EL (cell line): ENCODE measurements at places on chromosomes 7 and 10.
A peak's percentile ranks its signal among the peaks of the same experiment; 100 is the strongest.

- no peak for DNase-seq
Observed at GRCh38 chr10:89245802-89246201, 5.8 kb downstream of the LIPA start.

DNA sequence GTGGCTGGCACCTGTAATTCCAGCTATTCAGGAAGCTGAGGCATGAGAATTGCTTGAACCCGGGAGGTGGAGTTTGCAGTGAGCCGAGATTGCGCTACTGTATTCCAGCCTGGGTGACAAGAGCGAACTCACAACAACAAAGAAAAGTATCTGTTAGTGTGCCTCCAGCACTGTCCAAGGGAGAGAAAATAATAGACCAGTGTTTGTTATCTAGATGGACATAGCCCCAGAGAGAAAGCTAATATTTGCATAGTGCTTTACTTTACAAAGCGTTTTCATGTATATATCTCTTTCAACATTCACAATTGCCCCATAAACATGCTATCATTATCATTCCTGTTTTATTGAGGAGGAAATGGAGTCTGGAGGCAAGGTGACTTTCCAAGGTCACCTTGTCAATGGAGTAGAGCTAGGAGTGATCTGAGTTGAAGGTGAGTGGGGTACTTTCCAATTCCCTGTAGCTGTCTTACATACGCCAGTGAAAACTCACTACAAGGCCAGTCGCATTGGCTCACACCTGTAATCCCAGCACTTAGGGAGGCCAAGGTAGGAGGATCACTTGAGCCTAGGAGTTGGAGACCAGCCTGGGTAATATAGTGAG is 49.7 kb upstream of the KIF5B start:
- DNase-seq: no peak

- no peak for DNase-seq
Observed at GRCh38 chr10:8637640-8638039, 583.2 kb downstream of the GATA3 start.

- DNase-seq: no peak
Observed at GRCh38 chr7:8434290-8435002, 1.0 kb downstream of the NXPH1 start.

- DNase-seq: no peak
Observed at GRCh38 chr7:94253686-94254085, 141.0 kb upstream of the COL1A2 start.

DNA sequence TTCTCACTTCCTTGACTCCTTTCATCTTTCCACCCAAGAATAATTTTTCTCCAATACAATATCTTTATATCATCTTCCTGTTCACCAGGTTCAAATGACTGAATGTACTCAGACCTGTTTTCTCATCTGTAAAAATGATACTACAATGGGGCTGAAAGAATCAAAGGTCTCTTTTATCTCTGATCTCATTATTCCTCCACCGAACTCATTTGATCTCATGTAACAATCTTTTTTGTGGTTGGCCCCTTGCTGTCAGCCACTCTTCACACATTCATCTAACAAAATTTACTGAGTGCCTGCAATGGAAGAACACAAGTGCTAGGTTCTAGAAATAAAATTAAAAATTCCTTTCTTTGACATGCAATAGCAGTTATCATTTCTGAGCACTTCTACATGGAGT is 65.0 kb downstream of the GRM8 start:
- DNase-seq: no peak

DNA sequence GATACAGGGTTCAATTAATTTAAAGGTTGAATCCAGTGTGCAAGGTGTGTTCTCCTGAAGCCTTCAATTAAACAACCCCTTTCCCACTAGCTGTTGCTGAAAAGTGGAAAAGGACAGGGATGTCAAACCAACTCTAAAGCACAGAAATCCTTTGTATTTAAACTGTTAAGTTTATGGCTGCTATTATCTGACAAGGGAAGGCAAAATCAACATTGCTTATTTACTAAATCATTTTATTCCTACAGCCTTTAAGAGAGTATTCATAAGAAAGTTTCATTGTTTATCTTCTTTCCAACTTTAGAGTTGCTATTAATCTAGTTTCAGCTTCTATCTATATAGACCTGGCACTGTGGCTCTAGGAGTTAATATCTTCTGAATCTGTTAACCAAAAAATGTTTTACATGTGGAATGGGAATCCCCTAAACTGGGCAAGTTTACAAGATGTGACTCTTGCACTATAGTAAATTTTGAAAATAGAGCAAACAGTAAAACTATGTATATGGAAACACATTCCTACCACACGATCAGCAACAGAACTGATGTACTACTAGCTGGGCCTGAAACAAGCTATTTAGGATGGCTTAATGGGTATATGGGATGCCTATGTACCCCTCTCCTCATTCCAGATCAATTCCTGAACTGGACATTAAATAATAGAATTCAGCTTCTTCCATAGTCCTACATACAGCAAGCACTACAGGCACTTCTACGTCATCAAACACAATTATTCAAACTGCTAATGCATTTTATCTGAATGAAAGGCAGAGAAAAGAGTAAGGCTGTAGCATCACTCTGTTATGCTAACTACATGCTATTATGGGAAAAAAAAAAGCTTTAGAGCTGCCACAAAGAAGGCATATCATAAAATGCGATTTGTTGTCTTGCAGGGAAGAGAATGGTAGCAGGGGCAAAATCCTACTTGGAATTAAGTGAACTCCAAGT is 52.8 kb downstream of the CDK6 start:
- DNase-seq: peak; percentile 52

GRCh38 chr10:28811639-28812349 is 134.5 kb downstream of the BAMBI start:
- no peak for DNase-seq

DNA sequence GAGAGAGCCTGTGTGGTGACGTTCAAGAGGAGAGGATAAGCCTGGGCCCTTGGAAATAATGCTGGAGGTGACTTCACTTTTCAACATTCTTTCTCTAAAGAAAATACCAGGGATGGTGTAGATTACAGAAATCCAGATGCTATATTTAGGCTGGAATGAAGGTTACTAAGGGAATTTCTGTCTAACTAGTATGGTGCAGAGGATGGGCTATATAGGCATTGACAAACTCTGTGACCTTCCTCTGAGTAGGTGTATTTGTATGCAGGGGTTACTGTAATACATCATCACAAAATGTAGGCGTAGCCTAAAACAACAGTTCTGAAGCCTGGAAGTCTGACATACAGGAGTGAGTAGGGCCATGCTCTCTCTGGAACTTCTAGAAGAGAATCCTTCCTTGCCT is 155.3 kb upstream of the INHBA start:
- DNase-seq: no peak

- no peak for DNase-seq
Observed at GRCh38 chr10:80457554-80458262, 3.6 kb downstream of the TSPAN14 start.

GRCh38 chr10:68330852-68331454 is 911 bp upstream of the HNRNPH3 start:
- peak; percentile 12 for DNase-seq
